ENCODE measurements at places on chromosomes 12 and 14.

GRCh38 chr12:34126239-34126641 is 103.9 kb downstream of the ALG10 start:
- DNase-seq = no peak

DNA sequence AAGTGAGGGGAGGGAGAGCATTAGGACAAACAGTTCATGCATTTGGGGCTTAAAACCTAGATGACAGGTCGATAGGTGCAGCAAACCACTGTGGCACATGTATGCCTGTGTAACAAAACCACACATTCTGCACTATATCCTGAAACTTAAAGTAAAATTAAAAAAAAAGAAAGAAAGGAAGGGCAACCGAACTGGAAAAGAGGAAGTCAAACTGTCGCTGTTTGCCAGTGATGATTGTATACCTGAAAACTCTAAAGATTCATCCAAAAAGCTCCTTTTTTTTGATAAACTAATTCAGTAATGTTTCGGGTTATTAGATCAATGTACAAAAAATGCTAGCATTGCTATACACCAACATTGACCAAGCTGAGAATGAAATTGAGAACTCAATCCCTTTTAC is 259.0 kb upstream of the ALG10 start:
- DNase-seq = no peak

GRCh38 chr14:90453401-90453951 is 56.6 kb downstream of the CALM1 start:
- DNase-seq = no peak

DNA sequence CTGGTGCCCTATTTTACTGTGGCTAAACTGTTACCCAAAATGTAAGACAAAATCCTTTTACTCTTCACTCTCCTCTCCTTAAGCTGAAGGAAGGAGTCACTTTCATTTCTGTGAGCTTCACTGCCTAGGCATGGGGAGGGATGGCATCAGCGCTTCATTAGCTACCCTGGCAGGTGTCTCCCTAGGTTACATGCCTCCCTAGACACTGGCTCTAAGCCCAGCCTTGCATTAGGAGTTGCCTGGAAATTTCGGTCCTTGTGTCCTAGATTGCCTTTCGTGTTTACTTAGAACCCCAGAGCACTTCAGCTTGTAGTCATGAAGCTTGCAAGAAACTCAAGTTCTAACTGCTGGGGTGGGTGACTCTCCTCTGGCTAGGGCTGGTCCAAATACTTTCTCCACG is 520.5 kb upstream of the STXBP6 start:
- no peak for DNase-seq

GRCh38 chr14:68404652-68405183 is 388.1 kb downstream of the ZFP36L1 start:
- DNase-seq = peak; percentile 37

Data from CMK (cell line).